ENCODE measurements at places on chromosomes 7 and 10.

GRCh38 chr10:114719311-114719710 is 61.2 kb upstream of the ABLIM1 start:
- no peak for DNase-seq

GRCh38 chr10:32072025-32072800 is 16.0 kb upstream of the KIF5B start:
- DNase-seq = no peak

DNA sequence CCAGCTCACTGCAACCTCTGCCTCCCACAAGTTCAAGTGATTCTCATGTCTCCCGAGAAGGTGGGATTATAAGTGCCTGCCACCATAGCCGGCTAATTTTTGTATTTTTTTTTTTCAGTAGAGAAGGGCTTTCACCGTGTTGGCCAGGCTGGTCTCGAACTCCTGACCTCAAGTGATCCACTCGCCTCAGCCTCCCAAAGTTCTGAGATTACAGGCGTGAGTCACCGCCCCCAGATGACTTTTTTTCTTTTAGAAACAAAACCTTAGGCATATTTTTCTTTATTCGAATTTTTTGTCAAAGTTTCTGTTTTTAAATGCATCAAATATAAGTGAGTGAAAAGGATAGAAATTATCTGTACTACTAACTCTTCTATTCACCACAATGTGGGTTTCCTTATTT is 113.1 kb downstream of the LRRC4 start:
- no peak for DNase-seq

GRCh38 chr10:49112098-49112497 is 3.2 kb downstream of the VSTM4 start:
- DNase-seq = no peak

DNA sequence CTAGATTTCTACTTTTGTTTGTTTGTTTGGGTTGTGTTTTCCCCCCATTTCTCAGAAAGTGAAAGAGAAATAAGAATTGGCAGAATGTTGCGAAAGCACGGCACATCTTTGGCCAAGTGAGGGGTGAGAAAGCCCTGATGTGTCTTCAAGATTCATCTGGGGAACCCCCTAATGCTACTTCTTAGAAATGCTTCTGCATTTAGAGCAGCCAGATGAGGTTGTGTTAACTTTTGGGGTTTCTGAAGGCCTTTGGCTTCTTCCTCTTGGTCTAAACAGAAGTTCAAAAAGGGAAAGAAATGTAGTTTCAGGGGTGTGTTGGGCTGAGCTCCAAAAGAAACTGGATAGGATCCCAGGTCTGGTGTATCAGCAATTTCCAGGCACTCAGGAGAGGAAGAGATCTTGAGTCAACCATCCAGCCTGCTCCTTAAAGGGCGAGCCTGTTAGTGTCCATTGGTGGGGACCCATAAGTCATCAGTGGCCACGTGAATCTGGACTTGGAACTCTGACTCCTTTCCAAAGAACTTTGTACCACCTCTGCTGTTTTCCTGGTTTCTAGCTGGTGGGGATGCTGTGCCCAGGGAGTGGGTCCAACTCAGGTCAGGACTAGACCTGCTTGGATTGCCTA is 6.5 kb downstream of the DUSP5 start:
- no peak for DNase-seq

- DNase-seq = peak; percentile 11
Measured at GRCh38 chr7:78734626-78735025, 718.8 kb downstream of the MAGI2 start.

DNA sequence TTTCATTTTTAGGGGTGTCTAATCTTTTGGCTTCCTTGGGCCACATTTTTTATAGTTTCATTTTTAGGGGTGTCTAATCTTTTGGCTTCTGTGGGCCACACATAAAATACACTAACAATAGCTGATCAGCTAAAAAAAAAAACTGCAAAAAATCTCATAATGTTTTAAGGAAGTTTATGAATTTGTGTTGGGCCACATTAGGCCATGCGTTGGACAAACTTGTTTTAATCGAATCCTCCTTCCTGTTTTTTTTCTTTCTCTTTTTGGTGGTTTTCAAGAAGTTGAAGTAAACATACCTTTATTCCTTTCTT is 37.4 kb downstream of the ZNRF2 start:
- no peak for DNase-seq

DNA sequence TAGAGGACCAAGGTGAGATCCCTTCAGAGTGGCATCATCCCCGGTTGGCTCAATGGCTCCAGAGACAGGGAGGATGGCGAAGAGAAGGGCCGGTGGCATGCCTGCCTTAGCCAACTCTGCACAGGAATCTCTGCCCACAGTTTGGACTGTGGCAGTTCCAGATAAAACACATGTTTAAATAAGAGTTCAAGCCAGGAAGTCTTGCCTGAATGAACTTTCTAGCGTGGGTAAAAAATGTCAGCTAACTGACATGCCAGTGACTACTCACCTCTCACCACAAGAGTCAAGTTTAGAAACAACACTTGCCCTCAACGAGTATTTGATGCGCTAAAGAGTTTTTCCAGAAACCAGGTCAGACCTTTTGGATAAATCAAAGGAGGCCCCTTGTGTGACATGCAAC is 3.0 kb downstream of the NOD1 start:
- DNase-seq = no peak

DNA sequence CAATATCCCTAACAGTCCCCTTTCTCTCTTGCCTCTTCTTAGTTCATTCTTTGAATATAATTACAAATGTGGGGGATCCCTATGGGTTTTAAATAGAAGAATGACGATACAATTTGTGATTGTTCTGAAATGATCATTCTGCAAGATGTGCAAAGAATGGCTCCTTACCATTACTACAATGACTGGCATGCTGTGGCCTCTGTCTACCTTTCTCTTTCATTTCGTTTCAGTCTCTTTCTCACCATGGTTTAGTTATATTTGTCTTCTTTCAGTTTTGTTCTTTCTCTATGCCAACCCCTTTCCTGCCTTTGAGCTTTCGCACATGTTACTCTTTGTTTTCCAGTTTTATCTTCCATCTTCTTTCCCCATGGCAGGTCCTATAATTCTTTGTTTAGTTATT is 176.5 kb downstream of the SUGCT start:
- DNase-seq = no peak

DNA sequence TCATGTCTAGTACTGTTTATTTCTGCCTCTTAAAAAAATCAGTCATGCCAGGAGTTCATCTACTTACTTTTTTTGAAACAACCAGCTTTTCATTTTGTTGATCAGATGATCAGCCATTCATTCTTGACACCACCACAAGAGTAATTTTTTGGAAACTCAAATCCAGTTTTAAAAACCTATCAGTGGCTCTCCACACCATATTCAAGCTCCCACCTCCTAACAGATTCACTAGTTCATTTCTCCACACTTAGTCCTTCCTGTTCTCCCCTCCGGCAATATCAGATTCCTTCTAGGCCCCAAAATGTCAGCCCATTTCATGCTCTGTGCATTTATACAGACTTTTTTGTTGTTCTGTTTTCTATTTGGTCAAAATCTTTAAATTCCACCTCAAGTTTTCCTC is 341.6 kb downstream of the RNLS start:
- DNase-seq = no peak
